ENCODE measurements at places on chromosomes 16 and 17. TPM values are rescaled to one million over a fixed set of nuclear protein-coding genes. Genes with fewer than 3 reads are reported as not detected.

The MT1G gene
- 3.6 TPM for total RNA-seq

The TMEM235 gene
- total RNA-seq, result not detected

The CD300LB gene
- total RNA-seq, result 0.32 TPM

The PABPN1L gene
- total RNA-seq, result not detected

The ENPP7 gene
- total RNA-seq, result not detected

The TMEM88 gene
- total RNA-seq, result 33.6 TPM

The KRTAP4-4 gene
- total RNA-seq, result not detected

The GLIS2 gene
- total RNA-seq, result 29.2 TPM

The NACA2 gene
- not detected for total RNA-seq

The AATK gene
- total RNA-seq, result 12.7 TPM

- no peak for DNase-seq
These were observed 1.5 kb downstream of the TOB1 start for GRCh38 chr17:50864747-50865059.

DNA sequence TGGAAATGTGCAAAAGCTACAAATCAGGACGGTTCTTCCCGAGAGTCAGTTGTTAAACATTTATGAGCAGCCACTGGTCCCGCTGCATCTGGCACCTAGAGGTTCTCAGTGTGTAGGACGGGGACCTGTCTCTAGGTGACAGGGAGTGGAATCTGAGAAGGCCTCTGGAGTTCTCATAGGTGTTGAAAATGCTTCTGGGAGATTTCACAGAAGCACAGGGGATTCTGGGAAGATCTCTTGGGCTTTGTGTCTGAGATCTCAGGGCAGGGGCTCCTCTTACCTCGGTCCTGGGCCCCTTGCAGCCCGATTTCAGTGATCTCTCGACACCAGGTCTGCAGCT, 8.9 kb downstream of the ALOX15 start:
- no peak for DNase-seq

GRCh38 chr17:47829870-47830269, 1.5 kb downstream of the MRPL10 start:
- no peak for DNase-seq

DNA sequence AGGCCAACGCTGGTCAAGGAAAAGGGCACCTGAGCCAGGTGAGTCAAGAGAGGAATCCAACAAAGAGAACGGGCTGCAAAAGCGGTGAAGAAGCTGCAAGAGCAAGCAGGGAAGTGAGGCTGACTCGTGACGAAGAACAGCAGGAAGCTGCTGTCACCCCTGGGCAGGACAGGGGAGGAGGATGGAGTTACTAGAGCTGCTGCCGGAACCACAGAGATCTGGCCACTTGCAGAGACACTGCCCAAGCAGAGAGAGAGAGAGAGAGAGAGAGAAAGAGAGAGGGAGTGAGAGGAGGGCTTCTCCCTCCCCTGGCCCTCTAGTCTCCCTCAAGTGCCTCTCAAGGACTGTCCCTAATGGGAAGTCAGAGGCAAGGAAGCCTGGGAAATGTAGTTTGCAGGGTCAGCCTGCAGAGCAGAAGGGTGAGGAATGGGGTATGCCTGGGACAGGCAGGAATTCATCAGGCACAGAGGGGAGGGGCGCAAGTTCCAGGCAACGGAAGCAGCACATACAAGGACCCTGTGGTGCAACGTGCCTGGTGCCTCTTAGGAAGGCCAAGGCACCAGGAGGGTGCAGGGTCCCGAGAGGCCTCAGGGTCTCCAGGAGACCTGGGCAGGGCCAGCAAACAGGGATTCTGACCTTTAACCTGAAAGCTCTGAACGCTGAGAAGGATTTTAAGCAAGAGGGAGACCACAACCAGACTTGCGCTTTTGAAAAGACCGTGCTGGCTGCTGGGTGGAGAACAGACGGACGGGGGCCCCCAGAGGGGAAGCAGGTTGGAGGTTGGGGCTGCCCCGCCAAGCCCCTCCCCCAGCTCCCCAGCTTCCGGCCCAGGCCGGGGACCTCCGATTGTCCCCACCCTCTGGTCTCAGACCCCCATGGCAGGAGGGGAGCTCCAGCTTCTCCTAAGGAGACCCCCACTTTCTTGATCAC, 45.8 kb upstream of the CIBAR2 start:
- no peak for DNase-seq

- no peak for DNase-seq
These were observed 21.7 kb downstream of the KATNIP start for GRCh38 chr16:27571433-27572326.

GRCh38 chr16:65062736-65063583, 58.9 kb downstream of the CDH11 start:
- DNase-seq, result no peak

DNA sequence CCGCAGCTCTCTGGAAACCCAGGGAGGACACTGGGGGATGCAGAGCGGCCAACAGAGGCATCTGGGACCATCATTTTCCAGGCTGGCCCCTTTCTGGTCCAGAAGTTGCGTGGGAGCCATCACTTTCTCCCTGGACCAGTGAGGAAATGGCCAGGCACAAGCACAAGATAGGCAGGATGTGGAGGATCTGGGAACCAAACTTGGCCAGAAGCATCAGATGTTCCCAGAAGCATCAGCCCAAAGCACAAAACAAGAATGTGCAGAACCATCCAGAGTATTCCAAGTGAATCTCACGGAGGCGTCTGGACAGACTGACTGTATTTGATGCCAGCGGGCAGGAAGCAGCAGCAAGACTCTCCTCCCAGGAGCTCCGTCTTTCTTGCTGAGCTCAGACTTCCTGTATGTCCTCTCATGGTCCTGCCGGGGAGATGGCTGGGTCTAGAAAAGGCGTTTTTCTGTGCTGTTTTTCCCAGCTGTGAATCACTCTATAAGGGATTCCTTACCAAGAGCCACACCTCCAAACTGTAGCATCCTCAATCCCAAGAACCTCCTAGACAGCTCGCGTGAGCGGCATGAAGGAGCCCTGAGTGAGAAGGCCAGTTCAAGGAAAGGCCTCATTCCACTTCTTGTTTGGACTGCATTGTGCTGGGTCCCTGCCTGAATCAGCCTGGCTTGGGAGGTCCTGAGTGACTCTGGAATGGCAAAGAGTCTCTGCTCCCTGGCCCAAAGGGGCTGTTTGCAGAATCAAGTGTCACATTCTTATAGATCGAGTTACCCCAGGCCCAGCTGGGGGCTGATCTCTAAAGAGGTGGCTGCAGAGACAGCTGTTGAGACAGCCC, 49.5 kb upstream of the MTSS2 start:
- DNase-seq, result no peak

GRCh38 chr17:56136301-56136700, 17.0 kb upstream of the ANKFN1 start:
- no peak for DNase-seq

DNA sequence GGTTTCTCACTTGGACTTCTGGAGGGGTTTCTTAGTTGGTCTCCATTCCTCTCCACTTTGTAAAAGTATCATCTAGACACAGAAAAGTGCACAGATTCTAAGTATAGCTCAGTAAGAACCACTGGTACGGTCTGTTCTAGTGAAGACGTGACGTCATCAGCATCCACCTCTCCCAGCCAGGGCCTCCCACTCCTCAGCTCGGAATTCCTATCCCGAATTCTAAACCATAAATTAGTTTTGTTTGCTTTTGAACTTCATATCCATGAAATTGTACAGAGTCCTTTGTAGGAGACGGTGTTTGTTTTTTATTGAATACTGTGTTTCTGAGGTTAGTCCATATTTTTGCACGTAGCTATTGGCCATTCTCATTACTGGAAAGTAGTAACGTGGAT, 25.5 kb downstream of the FOXK2 start:
- no peak for DNase-seq

GRCh38 chr16:68754084-68754792, 17.1 kb downstream of the CDH1 start:
- no peak for DNase-seq

GRCh38 chr17:58531661-58532554, 17.5 kb upstream of the MTMR4 start:
- DNase-seq, result peak; percentile 67

DNA sequence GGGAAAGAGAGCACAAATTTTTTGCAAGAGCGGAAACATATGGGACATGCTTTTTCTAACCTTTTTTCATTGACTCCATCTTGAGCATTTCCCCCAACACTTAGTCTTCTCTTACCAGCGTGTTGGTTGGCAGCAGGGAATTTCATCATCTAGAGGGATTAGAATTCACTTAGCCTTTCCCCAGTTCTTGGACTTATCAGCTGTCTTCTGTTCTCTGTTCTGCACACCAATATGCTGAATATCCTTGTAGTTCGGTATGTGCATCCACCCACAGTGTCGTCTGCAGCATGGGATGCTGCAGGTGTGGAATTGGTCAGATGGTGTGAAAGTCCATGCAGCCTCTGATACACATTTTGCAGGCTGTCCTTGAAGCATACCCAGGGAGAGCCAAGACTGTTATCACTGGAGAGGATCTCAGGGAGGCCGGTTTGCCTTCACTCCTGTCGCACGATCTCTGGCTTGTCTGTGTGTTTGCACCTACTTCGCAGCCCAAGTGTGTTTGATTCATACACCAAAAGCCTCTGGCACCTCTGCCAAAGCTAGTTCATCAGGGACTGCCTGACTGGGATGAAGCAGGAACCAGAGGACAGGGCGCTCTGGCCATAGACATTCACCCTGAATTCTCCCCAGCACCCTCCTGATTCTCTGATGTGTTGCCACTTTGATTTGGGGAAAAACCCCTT, 93.3 kb downstream of the SOCS1 start:
- DNase-seq, result no peak

DNA sequence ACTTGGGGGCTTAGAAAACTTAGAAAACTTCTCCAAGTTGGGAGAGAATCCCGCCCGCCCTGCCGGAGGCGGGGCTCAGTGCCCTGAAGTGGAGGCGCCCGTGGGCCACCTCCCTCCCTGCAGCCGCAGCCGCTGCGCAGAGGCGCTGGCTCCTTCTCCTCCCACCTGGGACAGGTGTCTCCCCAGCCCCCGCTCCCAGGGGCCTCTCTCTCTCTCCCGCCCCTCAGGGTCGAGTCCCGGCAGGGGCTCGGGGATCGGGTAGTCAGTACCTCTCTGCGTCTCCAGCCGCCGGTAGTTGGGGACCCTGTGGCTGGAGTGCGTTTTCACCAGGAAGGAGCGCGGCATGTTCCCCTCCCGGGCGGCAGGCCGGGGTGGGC, 257 bp downstream of the SNAI3 start:
- no peak for DNase-seq

GRCh38 chr17:14813649-14814370, 451.3 kb downstream of the PMP22 start:
- no peak for DNase-seq

DNA sequence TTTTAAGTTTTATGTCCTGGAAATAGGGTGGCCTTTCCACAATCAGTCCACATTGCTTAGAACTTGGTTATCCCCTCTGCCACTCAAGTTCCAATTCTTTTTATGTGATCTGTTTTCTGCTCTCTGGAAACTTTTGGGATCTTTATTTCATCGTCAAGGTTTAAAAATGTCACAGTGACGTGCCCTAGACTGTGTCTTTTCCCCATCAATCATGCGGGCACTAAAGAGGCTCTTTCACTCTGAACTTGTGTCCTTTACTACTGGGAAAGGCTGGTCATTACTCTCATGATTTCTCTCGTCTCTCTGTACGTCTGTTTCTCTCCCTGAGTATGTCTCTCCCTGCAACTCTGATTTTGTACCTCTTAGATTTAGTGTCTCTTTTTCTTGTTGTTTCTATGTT, 189.8 kb upstream of the AXIN2 start:
- DNase-seq, result no peak

- DNase-seq, result no peak
These were observed 2.1 kb upstream of the CEP295NL start for GRCh38 chr17:78905116-78905515.

DNA sequence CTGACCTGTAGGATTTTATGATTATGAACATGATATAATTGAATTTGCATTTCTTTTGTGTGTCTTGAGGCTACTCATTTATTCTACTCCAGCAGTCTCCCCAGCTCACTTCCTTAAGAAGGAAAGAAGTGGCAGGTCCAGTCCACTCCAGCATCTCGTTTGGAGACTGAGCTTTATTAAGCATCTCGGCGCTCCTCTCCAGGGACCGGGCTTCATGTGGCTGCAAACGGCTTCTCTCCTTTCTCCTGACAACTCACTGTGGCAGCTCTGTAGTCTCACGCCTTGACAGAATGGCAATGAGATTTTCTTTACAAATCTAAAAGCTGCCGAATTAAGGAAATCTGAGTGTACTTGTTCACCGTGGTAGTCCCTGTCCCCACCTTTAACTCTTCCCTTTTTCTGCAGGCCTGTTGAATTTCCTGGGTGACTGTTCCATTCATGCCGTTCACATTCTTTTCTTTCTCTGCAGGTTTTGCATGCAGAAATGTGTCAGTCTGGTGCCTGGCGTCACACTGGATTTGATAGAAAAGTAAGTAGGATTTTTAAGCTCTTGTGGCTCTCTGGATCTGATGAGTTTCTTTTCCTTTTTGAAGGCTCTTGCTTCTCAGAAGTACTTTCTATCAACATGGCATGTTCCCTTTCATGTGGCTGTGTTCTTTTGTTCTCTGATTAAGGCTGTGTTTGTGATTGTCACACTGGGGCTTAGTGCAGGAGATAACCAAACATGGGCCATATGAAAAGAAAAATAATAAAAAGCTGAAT, 200.5 kb upstream of the CHMP6 start:
- DNase-seq, result no peak

DNA sequence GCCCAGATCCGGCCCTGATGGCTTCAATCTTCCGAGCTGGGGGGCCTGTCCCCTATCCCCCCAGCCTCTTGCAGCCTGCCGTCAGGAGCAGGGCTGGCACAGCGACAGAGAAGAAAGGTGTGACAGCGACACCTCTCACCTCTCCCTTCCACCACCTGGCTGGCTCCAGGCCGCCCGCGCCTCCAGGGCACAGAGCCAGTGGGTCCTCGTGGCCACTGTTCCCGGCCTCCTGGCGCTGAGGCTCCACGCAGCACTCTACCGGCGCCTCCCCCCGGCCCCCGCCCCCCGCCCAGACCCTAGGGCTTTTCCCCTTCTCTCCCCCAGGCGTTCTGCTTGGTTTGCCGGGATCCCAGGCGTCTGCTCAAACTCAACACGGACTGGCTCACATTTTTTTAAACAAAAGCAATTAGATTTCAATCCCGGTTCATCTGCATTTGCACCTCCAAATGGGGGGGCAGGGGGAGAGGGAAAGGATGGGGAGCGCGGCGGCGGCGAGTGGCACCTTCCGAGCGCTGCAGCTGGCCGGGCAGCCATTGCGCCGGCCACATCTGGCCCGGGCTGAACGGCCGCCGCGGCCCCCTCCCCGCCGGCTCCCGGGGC, 12.8 kb upstream of the CBX8 start:
- DNase-seq, result no peak

DNA sequence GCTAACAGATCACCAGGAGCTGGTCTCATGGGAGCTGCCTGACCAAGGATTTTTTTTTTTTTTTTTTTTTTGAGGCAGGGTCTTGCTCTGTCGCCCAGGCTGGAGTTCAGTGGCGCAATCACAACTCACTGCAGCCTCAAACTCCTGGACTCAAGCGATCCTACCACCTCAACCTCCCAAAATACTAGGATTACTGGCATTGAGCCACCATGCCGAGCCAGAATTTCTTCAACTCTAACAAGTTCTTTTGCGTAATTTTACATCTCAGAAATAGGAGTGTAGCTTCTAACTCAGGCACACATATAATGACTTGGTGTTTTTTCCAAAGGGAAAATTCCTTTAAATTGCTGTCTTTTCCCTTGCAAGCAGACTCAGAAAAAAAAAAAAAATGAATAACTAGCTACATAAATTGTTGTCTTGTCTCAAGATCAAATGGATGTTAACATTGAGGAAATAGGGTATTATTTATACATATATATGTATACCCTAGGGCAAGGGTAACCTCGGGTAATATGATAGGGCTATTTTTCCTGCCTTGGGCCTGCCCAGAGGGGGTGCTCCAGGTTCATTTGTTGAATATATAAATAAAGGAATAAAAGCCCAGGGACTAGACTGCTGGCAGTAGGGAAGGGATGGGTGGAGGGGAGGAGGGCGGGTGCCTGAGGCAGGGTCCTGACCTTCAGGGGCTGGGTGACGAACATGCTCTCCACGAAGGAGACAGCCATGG, 42.8 kb upstream of the GCSH start:
- no peak for DNase-seq

All from left cardiac atrium (tissue), 4 donors.